ENCODE measurements at places on chromosomes 1 and 21.

GRCh38 chr1:163983097-163983496 lies 575.9 kb upstream of the PBX1 start:
- no peak for DNase-seq

- DNase-seq = no peak
These were observed 60.2 kb upstream of the CFAP126 start for GRCh38 chr1:161427733-161428516.

- no peak for DNase-seq
These were observed 132.9 kb upstream of the ERG start for GRCh38 chr21:38631206-38631605.

GRCh38 chr1:186218654-186219352 lies 156.2 kb downstream of the TPR start:
- no peak for DNase-seq

DNA sequence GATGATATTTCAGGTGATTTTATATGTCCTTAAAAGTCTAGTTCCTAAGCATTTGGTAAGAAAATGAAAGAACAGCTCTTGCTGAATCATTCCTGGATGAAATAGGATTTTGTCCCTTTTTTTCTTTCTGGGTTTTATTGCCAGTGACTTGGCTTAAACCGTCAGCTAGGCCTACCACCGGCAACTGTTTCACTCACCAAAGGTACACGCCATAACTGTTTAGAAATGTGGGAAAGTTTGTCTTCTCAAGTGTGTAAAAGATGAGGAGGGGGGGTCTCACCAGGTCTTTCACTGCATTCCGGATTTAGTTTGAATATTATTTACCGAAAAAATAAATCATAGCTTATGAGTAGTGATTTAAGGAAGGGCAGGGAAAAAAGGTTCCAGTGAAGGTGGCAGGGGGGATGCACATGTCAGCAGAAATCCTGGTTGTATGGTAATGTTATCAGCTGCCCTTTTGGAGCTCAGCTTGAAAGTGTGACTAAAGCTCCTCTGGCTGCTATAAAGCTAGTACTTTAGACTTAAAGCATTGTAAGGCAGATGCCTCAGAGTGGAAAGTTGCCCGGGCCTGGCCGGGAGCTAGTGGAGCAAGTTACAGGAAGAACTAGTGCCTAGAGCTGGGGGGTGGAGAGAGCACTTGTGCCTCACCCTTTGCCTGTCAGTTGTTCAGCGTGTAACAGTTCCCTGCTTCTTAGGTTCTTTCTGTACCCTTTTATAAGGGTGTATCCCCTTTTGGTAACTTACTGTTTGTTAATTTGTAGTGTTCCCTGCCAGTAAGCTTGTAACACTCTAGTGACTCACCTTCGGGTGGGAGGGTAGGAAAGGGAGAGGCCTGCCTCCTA lies 3.1 kb downstream of the ATP1A1 start:
- DNase-seq = no peak

- no peak for DNase-seq
These were observed 114.7 kb upstream of the IRF2BP2 start for GRCh38 chr1:234724516-234725176.

DNA sequence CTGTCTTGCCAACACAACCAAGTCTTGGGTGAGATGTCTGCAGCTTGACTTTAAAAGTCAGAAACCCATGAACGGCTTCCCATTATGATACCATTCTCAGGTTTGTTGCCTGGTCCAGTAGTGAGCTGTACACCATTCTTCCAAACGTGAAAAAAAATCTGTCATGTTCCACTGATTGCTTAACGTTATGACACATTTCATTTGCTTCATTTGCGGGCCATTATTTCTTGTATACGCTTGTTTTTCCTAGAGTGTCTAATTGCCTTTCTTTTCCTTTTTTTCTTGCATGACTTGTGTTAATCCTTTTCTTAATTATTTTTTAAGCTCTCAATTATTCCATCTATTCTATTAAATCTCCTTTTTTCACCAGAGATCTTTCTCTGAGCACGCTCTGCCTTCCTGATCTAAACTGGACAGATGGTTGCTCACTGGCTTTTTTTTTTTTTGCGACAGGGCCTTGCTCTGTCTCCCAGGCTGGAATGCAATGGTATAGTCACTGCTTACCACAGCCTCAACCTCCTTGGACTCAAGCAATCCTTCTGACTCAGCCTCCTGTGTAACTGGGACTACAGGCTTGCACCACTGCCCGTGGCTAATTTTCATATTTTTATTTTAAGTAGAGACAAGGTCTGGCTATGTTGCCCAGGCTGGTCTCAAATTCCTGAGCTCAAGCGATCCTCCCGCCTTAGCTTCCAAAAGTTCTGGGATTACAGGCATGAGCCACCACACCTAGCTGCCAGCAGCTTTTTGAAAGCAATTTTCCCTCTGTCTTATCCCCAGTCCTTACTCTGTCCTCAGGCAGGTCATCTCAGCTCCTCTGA lies 31.7 kb upstream of the CAMTA1 start:
- no peak for DNase-seq

- no peak for DNase-seq
These were observed 275.4 kb downstream of the RPS6KC1 start for GRCh38 chr1:213326281-213327016.

GRCh38 chr1:235650341-235651169 lies 971 bp upstream of the GNG4 start:
- DNase-seq = no peak

GRCh38 chr1:50420689-50421365 lies 2.4 kb downstream of the DMRTA2 start:
- no peak for DNase-seq

DNA sequence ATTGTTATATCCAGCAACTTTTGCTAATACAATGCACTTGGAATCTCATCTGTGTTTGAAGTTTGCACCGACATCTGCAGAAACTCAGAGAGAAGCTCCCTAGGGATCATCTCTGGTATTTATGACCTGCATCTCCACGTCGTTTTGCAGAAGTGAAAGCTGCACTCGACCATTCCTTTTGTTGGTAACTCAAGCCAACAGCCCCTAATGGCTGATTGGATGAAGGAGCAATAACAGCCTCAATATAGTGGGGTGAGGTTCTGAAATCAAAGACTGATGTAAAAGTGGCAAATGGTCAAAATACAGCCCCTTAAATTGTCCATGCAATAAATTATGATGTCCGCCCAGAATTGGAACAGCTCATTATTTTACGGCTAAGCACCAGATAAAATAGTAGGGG lies 344.2 kb upstream of the KAZN start:
- no peak for DNase-seq

DNA sequence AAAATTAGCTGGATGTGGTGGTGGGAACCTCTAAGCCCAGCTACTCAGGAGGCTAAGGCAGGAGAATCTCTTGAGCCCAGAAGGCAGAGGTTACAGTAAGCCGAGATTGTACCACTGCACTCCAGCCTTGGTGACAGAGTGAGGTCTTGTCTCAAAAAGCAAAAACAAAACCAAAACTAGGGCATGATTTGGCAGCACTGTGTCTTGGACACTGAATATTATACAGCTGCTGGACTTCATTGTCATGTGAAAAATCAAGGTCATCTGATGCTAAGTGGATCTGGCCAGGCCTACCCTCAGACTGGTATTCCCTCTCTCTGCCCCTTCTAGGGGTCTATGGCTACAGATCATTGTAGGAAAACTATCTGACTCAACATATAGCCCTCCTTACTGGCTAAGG lies 55.2 kb upstream of the MRPS6 start:
- DNase-seq = no peak

- no peak for DNase-seq
These were observed 9.2 kb upstream of the GJB3 start for GRCh38 chr1:34771573-34772371.
